Metanephros (tissue), 2 donors: ENCODE measurements at places on chromosomes 4 and X. TPM values are rescaled to one million over a fixed set of nuclear protein-coding genes. Genes with fewer than 3 reads are reported as not detected.

The PTCHD1 gene
- 0.76 TPM for total RNA-seq

The CT47B1 gene
- not detected for total RNA-seq

The RASSF6 gene
- total RNA-seq, result 5.3 TPM

The NDP gene
- 5.1 TPM for total RNA-seq

The ABLIM2 gene
- total RNA-seq, result 11.1 TPM

The PRSS12 gene
- 10.8 TPM for total RNA-seq

The GSX2 gene
- total RNA-seq, result not detected

The AREG gene
- total RNA-seq, result 0.29 TPM

The F8A3 gene
- 5.4 TPM for total RNA-seq

The RNF212 gene
- 9.6 TPM for total RNA-seq

The BTK gene
- 6.0 TPM for total RNA-seq

The PITX2 gene
- 8.8 TPM for total RNA-seq

The TMEM31 gene
- not detected for total RNA-seq

The LDB2 gene
- 225 TPM for total RNA-seq

The BMX gene
- 0.70 TPM for total RNA-seq

The MAPK10 gene
- 155 TPM for total RNA-seq

The ASB9 gene
- 11.9 TPM for total RNA-seq

The FOXR2 gene
- total RNA-seq, result not detected

The CC2D2A gene
- 42.0 TPM for total RNA-seq

The DNAAF6 gene
- not detected for total RNA-seq

The SMIM10 gene
- 4.0 TPM for total RNA-seq

The NIPAL1 gene
- 6.8 TPM for total RNA-seq

The CD99 gene
- total RNA-seq, result 85.2 TPM

The DGKK gene
- total RNA-seq, result 3.2 TPM

The PAGE2B gene
- total RNA-seq, result 0.70 TPM

The PRR27 gene
- not detected for total RNA-seq

The HPGDS gene
- 5.1 TPM for total RNA-seq

The SMIM14 gene
- total RNA-seq, result 30.4 TPM

The FAM114A1 gene
- total RNA-seq, result 49.9 TPM

The FRAS1 gene
- 125 TPM for total RNA-seq

The HDAC6 gene
- total RNA-seq, result 91.3 TPM

The IL15 gene
- 4.0 TPM for total RNA-seq
